Endothelial cell (in vitro differentiated cells): ENCODE measurements at places on chromosomes 16 and 17.

DNA sequence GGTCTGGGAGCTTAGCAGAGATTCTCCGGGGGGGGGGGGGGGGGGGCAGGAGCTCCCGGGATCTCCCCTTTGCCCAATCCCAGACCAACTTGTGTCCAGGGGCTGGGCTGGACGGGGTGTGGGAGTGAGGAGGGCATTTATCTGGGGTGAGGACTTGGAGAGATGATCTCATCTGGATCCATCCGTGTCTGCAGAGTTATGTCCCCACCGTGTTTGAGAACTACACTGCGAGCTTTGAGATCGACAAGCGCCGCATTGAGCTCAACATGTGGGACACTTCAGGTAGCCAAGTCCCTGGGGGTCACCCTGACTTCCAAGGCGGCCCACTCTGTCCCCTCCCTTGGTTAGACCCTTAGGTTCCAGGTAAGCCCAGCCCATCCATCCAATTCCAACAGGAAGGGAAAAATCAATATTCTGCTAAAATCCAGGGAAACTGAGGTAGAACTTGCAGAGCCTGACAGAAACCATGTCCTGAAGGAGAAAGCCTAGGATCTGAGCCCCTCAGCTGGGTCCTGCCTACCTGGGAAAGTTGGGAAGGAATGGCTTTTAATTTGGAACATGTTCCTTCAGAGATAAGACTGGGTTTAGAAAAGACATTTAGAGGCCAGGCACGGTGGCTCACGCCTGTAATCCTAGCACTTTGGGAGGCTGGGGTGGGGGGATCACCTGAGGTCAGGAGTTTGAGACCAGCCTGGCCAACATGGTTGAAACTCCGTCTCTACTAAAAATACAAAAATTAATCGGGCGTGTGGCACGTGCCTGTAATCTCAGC lies 921 bp downstream of the RND2 start:
- DNase-seq: no peak

DNA sequence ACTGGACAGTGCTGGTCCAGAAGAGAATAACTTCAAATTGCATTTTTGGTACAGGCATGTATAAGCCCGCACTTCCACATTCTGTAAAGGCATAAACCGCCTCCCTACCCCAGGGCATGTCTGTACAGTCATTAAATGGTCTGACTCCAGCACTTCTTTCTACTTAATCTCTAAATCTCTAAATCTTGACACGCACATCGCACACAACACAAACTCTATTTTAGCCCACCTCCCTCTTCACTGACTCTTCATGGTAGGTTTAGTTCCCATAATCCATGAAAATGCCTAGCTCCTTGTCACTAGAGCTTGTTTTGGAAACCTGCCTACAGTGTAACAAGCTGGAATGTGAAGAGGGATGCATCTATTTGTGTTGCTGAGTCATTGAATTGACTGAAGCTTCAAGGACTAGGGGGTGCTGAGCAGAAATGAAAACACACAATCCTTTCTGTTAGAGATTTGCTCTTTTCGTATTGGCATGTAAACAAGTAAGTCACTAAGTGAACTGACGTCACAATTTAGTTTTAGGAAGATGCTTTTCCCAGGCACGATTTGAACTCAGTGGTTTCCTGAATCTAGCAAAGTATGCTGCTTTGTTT lies 1.6 kb upstream of the DUSP14 start:
- DNase-seq: no peak

DNA sequence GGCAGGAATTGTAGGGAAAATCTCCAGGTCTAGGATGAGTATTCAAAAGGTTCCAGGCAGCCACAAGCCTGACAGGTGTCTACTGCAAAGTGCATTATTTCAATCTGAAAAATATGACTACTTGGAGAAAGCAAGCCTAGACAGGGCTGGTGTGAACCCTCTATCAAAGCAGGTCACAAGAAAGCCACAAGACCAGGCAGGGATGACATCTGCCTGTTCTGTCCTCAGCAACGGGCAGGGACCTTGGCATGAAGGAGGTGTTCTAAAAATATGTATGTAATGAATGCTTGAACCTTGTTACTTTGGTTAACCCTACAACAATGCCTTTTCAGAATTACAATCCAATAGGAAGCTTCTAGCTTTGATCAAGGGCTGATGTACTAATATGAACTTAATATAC lies 1.2 kb upstream of the COX6A2 start:
- no peak for DNase-seq

- DNase-seq: no peak
These were observed 115.7 kb downstream of the ZNF423 start for GRCh38 chr16:49740256-49740655.

DNA sequence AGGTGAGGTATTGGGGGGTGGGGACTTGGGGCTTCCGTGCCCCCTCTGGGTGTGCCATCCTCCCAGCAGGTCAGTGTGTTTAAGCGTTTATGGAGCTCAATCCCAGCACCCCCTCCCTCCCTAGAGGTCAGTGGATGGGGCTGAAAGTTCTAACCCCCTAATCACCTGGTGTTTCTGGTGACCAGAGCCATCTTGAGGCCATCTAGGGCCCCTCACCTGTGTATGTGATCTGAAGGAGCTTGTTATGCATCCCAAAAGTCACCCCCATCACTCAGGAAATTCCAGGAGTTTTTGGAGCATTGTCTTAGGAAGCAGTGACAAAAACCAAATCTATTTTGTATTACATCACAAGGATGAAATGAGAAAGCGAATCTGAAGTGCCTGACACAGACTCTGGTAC lies 67.8 kb upstream of the NOL11 start:
- DNase-seq: no peak

GRCh38 chr17:81551458-81552243 lies 502 bp downstream of the FAAP100 start:
- DNase-seq: peak; percentile 35

DNA sequence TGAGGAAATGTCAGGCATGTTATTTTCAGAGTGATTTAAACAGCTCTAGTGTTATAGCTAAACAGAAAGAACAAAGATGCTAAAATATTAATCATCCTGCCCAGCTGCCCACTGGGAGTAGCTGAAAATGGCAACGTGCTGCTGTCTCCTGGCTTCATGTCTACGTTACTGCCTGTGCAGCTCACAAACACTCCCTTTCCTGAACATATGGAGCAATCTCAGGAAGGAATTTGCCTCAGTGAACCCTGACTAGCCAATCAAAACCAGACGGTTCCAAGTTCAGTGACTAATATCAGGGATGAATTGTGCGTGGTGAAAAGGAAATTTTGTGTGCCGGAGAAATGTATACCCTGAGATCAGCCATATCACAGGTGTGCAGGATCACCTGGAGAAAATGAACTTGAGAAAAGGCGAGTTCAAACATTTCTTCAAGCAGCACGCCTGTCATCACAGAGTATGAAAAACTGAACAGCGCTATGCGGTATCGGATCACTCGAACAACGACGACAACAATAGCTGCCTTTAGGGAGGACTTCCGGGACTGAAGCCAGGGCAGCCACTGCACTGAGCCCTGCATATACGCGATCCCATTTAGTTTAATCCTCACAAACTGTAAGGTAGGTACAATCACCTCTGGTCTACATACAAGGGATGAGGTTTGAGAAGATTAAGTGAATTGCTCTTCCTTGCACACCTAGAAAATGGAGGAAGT lies 110.3 kb downstream of the STX8 start:
- DNase-seq: no peak

DNA sequence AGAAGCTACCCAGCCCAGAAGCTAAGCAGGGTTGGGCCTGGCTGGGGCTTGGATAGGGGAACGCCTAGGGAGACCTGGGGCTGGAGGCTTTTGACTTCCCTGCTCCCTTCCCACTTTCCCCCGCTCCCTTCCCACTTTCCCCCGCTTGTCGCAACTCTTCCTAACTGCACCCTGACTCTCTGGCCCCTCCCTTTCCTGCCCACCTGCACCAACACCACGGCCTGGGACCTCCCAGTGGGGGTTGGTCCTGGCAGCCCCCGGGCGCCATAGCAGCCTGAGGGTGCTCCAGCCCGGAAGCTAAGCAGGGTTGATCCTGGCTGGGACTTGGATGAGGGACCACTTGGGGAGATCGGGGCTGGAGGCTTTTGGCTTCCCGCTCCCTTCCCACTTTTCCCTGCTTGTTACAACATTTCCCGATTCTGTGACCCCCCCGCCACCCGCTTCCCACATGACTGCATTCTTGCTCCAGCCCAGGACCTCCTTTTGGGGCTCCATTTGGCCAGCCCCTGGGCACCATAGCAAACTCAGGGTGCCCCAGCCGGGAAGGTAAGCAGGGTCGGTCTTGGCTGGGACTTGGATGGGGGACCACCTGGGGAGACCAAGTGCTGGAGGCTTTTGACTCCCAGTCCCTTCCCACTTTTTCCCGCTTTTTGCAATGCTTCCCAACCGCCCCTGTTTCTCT lies 2287.0 kb downstream of the TP53TG3F start:
- no peak for DNase-seq

- DNase-seq: no peak
These were observed 61.9 kb upstream of the CBX4 start for GRCh38 chr17:79901131-79901530.

DNA sequence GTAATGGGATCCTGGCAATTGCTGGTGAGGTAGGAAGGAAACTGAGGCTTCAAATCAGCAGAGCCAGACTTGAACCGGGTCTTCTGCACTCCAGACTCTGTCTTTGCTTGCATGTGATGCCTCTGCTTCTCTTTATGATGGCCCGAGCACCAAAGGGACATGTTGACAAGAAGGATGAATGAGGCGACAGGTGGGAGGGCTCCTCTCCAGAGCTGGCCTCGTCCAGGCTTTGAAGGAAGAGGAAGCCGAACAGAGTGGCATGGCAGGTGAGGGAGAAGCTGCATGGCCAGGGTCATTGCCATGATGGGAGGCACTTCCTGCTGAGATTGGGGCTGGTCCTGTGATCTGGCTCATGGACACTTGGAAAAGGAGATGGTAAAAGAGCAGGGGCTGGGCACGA lies 40.8 kb downstream of the AKAP1 start:
- no peak for DNase-seq

- no peak for DNase-seq
These were observed 45.8 kb upstream of the ARHGAP17 start for GRCh38 chr16:25060920-25061319.

DNA sequence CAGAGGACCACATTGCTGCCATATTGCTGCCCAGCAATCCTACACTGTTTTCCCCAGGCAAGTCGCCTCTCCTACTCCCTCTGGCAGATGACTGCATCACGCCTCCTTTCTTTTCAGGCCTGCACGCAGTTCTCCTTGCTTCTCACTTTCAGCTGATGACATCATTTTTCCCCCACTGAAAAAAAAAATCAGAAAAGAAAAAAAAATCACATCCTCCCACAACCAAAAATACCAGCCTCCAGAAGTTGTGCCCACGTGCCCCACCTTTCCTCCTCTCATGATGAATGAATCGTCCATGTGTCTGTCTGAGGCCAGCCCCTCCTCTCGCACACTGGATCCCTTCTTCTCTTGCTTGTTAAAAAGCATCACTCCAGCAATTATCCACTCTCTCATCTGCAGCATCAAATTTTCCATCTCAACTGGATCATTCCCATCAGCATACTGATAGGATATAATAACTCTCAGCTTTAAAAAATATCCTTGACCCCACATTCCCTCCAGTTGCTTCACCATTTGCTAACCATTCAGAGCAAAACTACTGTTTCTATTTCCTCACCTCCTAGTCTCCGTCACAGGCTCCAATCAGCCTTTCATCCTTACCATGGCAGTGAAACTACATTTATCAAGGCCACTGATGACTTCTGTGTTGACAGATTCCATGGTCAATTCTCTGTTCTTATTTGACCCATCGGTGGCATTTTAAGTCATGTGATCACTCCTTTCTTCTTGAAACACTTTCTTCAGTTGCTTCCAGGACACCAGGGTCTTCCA lies 30.1 kb upstream of the DYNLL2 start:
- DNase-seq: no peak

DNA sequence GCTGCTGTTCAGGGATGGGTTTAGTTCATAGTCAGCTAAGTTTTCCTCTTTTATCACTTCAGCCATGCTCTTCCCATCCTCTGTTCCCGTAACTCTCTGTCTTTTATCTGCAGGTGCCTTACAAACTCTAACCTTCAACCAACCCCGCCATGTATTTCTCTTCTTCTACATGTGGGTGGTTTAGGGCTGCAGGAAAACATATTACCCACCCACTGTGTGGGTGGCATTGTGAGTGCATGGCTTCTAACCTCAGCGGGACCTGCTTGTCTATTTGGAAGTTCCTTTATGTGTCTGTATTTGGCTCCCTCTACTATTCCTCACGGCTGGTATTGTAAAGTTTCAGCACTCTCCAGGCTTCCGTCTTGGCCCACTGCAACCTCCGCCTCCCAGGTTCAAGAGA lies 39.0 kb upstream of the TANC2 start:
- no peak for DNase-seq

- no peak for DNase-seq
These were observed 8.2 kb downstream of the VPS4A start for GRCh38 chr16:69319381-69319780.

- DNase-seq: no peak
These were observed 106.6 kb downstream of the ADAMTS18 start for GRCh38 chr16:77328274-77328673.

DNA sequence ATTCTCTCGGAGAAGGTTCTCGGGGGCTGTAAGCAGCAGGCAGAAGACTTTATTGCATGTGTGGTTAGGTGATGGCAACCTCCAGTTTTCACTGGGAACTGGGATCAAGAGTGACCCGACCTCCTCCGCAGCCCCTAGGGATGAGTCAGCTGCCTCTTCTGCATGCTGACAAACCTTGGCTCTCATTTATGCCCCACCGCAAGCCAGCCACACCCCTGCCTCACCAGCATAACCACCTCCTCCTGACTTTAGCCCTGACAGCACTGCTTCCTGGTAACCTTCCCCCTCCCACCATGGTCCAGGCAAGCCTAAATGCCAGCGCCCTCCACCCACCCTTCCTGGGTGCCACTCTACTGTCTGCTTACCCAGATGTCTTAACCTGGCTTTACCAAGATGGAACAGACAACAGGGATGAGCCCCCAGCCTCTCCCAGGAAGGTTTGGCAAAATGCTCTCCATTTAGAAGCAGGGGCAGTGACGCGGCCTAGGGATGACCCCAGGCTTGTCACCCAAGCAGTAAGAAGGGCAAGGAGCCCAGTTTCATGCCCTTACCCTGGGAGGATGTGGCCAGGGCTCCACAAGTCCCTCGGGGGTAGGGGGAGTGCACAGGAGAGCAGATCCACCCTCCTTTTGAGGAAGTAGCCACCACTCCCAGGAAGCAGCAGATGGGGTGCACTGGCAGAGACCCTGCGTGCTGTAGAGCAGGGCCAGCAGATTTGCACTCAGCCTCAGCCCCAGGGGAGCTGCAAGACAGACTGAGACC lies 73.5 kb downstream of the GOSR1 start:
- no peak for DNase-seq

- DNase-seq: no peak
These were observed 1.6 kb upstream of the SMTNL2 start for GRCh38 chr17:4582691-4583090.
